ENCODE measurements at places on chromosomes 3 and 15. TPM values are rescaled to one million over a fixed set of nuclear protein-coding genes. Genes with fewer than 3 reads are reported as not detected.

Gene SCG3
- total RNA-seq = under 0.01 TPM

Gene FGD5
- 1.8 TPM for total RNA-seq

Gene FRMD5
- 0.23 TPM for total RNA-seq

Gene TGM4
- 0.17 TPM for total RNA-seq

Gene ARL6
- total RNA-seq = 5.1 TPM

Gene RTP3
- not detected for total RNA-seq

Gene GOLGA8S
- not detected for total RNA-seq

Gene CCDC13
- 1.3 TPM for total RNA-seq

Gene SERINC4
- total RNA-seq = not detected

Gene KLF15
- total RNA-seq = 28.6 TPM

Gene LDHAL6B
- not detected for total RNA-seq

Gene MITF
- 1.2 TPM for total RNA-seq

Gene WDR73
- total RNA-seq = 11.4 TPM

Gene SLC15A2
- total RNA-seq = 1.2 TPM

Gene CCNB2
- 4.9 TPM for total RNA-seq

Gene ACKR2
- total RNA-seq = 3.9 TPM

Gene SOX14
- total RNA-seq = not detected

Gene BUB1B
- 1.4 TPM for total RNA-seq

Gene ZNF385D
- 0.60 TPM for total RNA-seq

Gene SPINT1
- 0.58 TPM for total RNA-seq

Gene TMEM45A
- total RNA-seq = 93.9 TPM

Gene C15orf40
- 21.5 TPM for total RNA-seq

Gene SLC9C1
- not detected for total RNA-seq

Gene PROS1
- total RNA-seq = 157 TPM

Gene ERICH6
- not detected for total RNA-seq

Gene STXBP5L
- 0.70 TPM for total RNA-seq

Gene STRA6
- total RNA-seq = 3.5 TPM

Gene NUP210
- total RNA-seq = not detected

Gene GRIP2
- total RNA-seq = 0.17 TPM

Gene BCL2A1
- 0.12 TPM for total RNA-seq

Gene ECE2
- not detected for total RNA-seq

Gene PRSS50
- total RNA-seq = not detected

Gene RASGRP1
- 1.2 TPM for total RNA-seq

Measured in pericardium fibroblast (primary cell).